ENCODE measurements at places on chromosomes 12 and 14.

DNA sequence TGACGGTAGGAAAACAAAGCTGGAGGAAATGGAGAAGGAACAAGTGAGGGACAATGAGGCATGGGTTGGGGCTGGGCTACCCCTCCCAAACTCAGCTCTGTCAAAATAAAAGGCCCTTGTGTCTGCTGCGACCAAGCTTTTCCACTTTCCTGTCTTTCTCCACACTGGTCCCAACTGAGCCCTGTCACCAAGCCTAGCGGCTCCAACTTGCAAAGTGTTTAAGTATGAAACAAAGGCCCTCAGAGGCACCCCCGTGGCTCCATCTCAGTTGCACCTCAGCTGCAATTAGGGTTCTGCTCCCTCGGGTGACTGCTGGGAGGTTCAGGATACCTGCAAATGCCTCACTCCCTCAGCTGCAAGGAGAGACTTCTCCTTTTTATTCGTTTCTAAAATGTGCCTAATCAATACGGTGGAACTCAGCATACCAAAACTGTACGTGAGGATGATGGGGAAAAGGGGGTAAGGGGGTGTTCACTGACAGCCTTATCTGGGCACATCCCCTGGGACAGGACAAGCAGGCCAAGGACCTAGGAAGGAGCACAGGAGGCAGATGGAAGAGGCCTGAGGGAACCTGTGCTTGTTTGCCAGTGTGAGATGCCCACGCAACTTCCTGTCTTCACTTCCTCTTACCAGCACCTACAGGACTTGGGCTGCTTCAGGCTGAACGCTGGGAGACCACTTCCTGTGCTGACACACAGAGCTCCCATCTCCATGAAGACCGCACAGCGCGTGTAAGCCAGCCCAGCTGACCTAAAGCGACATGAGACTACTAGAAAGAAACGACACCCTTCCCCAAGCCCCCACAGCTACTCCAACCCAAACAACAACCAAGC, 8.9 kb downstream of the VAMP1 start:
- DNase-seq, result no peak

GRCh38 chr14:32588448-32589320, 259.6 kb downstream of the AKAP6 start:
- DNase-seq, result no peak

DNA sequence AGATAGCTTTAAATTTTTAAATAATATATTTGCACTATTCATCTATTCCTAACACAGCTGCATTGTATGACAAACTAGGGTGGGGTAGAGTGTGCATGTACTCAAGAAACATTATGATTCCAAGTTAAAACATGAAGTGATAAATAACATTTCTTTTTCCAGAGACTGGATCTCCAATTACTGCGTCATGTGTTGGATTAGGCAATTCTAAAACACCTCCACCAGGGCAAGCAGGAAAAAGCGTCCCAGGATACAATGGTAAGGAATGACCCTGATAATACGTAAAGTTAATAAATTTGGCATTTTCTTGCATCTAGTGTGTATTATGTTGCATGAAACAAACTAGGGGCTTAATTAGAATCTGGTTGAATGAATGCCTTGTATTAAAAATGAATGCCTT, 138.9 kb downstream of the ACSS3 start:
- no peak for DNase-seq

DNA sequence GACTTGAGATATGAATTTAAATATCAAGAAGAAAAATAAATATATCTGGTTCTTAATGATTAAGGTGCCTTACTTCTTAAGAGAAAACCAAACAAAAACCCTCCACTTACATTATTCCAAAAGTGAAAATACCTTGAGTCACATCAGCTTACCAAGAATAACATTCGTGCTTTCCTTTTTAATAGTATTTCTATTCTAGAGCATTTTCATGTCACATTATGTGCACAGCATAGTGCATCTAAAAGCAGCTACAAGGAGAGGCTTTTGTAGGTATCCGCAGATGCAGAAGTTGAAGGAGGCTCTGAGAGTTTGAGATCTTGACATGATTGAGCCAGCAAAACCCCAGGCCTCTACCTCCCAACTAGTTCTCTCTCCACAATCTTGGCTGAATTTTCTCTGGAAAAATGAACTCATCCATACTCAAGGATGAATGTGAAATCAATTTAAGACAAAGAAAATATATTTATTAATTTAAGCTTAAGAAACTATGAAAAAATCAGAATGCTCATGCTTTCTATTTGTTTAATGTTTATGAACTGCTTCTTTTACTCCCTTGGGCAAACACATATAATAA, 275.0 kb downstream of the AKAP6 start:
- no peak for DNase-seq

- DNase-seq, result no peak
These were observed 20.1 kb upstream of the RIN3 start for GRCh38 chr14:92493492-92493891.

- DNase-seq, result no peak
These were observed 45.2 kb upstream of the C14orf132 start for GRCh38 chr14:95993768-95994592.

- no peak for DNase-seq
These were observed 100.8 kb downstream of the PPHLN1 start for GRCh38 chr12:42426746-42427145.

- no peak for DNase-seq
These were observed 137.9 kb downstream of the BTG1 start for GRCh38 chr12:92007787-92008186.

GRCh38 chr14:58875613-58876012, 237.9 kb downstream of the DACT1 start:
- no peak for DNase-seq

GRCh38 chr12:538731-539539, 79.2 kb downstream of the B4GALNT3 start:
- no peak for DNase-seq

GRCh38 chr12:129606239-129606638, 297.6 kb downstream of the TMEM132D start:
- no peak for DNase-seq

DNA sequence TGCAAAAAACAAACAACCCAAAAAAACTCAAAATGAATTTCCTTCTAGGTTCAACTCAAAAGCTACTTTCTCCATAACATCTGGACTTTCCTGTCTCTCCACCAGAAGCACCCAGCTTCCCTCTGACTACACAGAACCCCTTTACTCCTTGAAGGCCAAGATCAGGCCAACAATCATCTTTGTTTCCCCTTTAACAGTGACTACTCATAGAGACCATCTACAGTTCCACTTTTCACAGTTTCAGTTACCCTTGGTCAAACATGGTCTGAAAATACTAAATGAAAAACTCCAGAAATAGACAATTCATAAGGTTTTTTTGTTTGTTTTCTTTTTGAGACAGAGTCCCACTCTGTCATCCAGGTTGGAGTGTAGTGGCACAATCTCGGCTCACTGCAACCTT, 11.8 kb downstream of the GCH1 start:
- DNase-seq, result no peak

DNA sequence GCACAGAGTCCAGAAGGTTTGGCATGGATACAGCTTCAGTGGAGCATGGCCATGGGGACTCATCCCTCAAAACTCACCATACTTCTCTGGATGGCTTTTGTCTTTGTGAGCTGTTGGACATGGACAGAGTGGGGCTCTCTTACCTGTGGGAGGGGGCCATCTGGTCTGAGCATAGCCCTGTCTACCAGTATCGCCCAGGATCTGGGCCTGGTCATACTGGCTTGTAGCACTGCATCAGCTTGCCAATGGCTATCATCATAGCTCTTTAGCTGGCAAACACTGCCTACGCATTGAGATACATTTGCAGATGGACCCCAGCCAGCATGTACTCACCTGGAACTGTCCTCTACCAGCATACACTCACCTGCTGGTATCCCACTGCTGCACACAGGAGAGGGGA, 975.2 kb upstream of the NOVA1 start:
- no peak for DNase-seq

DNA sequence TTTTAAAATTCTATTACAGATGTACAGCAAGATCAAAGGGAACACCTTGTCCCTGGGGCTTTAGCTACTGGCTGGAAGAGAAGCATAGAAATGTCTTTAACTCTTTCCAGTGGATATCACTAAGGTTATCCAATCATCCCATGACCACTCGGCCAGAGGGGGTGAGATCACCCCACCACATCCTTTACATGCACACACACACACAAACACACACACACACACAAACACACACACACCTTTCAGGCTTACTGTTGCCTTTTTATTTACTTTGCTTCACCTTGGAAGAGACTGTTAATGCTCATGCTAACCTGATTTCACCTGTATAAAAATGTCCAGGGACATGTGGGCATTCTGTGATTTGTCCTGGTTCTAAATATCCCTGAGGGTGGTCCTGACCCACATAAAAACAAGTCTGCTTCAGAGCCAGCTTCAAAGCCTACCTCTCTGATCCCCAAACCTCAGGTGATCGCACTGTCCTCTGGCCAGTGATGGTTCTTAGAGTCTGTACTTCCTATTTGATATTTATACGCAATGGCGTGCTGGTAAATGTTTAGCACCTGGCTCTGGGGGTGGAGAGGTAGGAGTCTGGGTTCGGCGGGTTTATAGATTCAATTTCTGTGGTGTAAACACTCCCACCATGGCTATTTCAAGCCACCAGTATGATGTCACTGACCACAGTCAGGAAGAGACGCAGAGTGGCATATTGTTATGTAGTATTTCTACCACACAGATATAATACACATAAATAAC, 166.1 kb upstream of the EEA1 start:
- DNase-seq, result no peak

- DNase-seq, result no peak
These were observed 839 bp downstream of the GSG1 start for GRCh38 chr12:13102461-13103195.

DNA sequence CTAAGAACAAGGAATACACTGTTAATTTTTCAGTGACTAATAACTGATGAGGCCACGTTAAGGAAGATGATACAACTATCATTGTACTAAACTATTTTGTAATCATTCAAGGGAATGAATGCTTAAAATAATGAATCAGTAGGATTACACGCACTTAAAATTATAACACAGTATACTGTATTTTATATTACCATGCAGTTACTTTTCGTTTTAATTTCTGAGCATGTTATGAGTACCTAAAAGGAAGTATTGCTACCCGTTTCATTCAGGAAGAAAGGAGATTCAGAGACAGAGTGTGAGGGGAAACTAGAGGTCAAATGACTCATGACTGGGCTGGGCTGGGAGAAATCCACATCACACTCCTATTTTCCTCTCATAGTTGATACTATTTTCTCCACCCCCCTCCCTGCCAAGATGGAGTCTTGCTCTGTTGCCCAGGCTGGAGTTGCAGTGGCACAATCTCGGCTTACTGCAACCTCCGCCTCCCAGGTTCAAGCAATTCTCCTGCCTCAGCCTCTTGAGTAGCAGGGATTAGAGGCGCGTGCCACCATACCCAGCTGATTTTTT, 202.0 kb downstream of the PPM1H start:
- no peak for DNase-seq

DNA sequence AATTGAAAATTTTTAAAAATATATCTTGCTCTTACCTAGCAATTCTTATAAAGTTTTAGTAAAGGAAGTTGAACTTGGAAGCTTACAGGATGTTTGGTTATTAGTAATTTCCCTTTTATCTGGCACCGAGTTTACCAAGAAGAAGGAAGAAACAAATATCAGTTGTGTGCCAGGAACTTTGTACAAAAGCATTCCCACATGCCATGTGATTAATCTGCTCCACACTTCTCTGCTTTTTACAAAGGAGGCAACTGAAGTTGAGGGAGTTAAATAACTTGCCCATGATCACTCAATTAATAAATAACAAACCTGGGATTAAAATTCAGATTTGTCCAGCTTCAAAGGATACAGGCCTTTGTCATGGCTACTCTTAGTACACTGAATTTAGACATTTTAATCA, 122.5 kb upstream of the BCAT1 start:
- no peak for DNase-seq

- peak; percentile 13 for DNase-seq
These were observed 724 bp upstream of the CS start for GRCh38 chr12:56300644-56301464.

GRCh38 chr12:27161458-27162228, 79.3 kb upstream of the C12orf71 start:
- no peak for DNase-seq

DNA sequence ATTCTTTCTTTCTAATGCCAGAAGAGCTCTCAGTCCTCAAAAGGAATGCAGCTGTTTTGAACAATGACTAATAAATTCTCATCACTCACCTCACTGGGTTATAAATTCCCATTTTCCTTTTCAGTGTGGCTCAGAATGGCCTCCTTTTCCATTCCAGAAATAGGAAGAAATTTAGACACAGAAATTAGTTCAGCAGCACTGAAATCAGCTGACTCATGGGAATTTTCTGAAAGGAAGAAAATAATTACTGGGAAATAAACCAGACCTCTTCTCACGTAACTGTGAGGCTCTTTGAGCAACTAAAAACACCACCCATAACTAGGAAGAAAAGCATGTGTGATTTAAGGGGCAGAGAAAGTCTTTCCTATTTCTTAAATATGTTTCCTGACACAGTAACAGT, 23.8 kb downstream of the CD163 start:
- no peak for DNase-seq

GRCh38 chr14:95935228-95935822, 58.7 kb downstream of the TUNAR start:
- no peak for DNase-seq

GRCh38 chr14:76203086-76204001, 51.6 kb downstream of the GPATCH2L start:
- no peak for DNase-seq

DNA sequence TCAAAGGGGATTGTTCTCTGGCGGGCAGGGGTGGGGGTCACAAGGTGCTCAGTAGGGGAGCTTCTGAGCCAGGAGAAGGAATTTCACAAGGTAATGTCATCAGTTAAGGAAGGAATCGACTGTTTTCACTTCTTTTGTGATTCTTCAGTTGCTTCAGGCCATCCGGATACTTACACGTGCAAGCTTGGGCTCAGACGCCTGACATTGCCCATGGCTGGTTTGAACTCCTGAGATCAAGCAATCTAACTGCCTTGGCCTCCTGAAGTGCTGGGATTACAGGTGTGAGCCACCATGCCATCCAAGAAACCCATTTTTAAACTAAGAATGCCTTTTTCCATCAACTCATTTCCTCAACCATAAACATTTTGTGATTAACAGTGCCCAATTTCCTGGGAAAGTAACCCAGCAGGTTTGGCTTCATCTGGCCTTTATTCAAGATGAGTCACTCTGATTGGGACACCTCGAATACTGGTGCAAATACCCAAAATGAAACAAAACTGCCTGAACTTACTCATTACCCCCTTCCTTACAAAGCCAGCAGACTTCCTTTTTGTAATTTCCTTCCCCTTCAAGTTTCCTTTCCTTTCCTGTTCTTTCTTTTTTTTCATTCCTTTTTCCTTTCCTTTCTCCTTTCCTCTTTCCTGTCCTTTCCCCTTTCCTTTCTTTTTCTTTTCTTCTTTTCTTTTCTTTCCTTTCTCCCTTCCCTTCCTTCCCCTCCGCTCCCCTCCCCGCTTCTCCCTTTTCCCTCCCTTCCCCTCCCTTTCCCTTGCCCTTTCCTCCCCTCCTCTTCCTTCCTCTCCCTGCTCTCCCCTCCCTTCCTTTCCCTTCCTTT, 10.2 kb upstream of the RNASE10 start:
- DNase-seq, result no peak

GRCh38 chr12:124513297-124513867, 54.0 kb downstream of the NCOR2 start:
- DNase-seq, result no peak

Measured in thoracic aorta (tissue), 2 donors.